Mesendoderm (in vitro differentiated cells): ENCODE measurements at places on chromosomes 4 and X.
A peak's percentile ranks its signal among the peaks of the same experiment; 100 is the strongest.

- peak; percentile 1 for DNase-seq
Measured at GRCh38 chrX:55056820-55057674, 17.8 kb upstream of the PAGE2B start.

DNA sequence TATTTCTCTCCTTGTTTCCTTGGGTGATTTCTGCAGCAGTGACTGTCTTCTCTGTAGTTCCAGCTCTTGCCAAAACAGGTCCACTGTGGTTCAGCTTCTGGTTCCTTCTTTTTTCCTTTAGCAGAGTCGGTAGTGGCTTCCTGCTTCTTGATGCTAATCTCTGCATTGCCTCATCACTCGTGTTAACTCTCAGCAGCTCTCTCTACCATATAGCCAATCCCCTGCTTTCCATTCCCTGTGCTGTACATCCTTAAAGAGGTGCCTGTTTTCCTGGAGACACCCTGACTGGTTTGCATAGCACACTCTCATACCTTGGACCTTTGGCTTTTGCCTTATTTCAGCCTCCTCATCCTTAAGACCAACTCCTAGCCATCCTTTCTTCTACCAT, 191.2 kb upstream of the LNX1 start:
- DNase-seq, result no peak

DNA sequence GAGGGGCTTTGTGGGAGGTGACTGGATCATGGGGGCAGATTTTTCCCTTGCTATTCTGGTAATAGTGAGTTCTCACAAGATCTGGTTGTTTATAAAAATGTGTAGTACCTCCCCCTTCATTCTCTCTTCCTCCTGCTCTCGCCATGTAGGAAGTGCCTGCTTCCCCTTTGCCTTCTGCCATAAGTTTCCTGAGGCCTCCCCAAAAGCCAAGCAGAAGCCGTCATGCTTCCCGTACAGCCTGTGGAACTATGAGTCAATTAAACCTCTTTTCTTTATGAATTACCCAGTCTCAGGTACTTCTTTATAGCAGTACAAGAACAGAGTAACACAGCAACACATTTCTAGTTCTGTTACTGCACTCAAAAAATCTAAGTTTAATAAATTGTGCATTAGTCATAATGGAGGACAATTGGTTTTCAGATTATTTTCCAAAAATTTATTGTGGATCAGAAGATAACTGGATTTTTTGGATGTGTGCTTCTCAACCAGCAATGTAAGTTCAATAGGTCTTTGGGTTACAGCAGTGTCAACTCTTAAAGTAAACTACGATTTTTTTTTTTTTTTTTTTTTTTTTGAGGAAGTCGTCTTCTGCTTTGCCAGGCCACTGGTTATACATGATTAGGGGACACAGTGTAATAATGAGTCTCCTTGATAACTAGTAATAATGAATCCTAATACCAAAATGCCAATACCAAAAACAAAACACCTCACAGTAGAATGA, 69.9 kb downstream of the CHIC2 start:
- DNase-seq, result no peak

GRCh38 chr4:94435874-94436273, 15.9 kb upstream of the PDLIM5 start:
- peak; percentile 58 for DNase-seq

DNA sequence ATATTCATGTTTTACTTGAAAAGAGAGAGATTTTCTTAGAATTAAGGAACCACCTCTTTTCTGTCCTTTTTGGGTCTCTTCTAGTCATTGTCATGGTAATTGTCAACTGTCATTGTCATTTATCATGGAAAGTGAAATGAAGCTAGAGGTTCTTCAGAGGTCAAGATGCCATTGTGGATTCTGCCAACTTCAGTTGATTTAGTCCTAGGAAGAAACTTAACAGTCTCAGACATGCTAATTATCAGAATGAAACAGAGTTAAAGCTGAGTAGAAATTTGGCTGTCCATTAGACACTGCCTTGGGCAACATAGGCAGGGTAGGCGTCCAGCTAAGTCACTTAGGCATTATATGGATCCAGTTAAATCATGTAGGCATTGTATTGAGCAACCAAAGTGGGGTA, 796.1 kb upstream of the ADGRL3 start:
- DNase-seq, result peak; percentile 3

GRCh38 chr4:188411805-188412204, 272.6 kb downstream of the TRIML1 start:
- no peak for DNase-seq

GRCh38 chr4:19544446-19545125, 707.1 kb upstream of the SLIT2 start:
- DNase-seq, result no peak

- DNase-seq, result no peak
Measured at GRCh38 chrX:97705936-97706335, 822.2 kb downstream of the RPA4 start.

- no peak for DNase-seq
Measured at GRCh38 chr4:129179276-129179675, 83.3 kb downstream of the C4orf33 start.

- no peak for DNase-seq
Measured at GRCh38 chr4:76061982-76062381, 12.5 kb upstream of the ART3 start.

GRCh38 chr4:5822619-5823018, 70.3 kb downstream of the CRMP1 start:
- DNase-seq, result no peak

GRCh38 chrX:43525901-43526610, 130.0 kb upstream of the MAOA start:
- DNase-seq, result no peak

DNA sequence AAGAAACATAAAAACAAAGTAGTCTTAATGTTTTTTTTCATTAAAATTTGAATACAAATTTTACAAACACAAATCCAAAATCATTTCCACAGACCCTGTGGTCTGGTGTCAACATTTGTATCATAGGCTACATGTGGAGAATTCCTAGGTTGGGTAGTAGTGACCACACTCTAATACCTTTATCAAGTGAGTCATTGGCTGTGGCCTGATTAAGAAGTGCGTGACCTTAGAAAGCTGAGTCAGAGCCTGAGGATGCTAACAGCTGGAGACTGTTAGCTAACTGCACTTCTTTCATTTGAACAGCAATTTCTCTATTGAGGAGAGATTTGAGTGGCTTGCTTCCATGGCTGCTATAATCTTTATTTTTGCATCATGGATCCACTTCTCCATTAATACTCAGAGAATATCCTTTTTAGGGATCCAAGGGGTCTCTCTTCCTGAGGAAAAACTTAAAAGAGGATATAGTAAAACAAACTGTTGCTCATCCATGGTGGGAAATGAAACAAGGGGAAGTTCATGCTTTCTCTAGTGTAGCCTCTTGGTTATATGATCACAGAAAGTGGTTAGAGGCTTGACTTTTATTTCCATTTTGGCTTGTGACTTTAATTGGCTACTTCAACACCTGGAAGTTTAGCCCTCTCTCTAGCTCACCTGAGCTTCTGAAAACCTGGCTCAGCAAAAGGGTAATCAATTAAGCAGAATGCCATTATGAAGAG, 335.8 kb downstream of the PABPC4L start:
- DNase-seq, result peak; percentile 92

DNA sequence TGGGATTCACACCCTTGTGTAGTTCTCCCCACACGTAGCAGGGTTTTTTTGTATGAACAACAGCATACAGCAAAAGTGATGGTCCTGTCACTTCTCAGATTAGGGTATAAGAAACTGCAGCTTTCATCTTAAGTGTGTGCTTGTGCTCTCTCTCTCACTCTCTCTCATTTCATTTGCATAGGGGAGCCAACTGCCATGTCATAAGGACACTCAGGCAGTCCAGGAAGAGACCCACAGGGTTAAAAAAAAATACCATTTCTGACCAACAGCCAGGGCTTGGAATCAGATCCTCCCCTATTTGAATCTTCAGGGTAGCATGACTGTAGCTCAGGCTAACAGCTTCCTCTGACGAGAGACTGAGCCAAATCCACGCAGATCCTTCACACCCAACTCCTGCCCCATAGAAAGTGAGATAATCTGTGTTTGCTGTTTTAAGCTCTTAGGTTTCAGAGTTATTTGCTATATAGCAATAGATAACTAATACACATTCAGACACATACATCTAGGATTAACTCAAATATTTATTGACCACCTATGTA, 331.2 kb downstream of the PAPSS1 start:
- DNase-seq, result no peak

DNA sequence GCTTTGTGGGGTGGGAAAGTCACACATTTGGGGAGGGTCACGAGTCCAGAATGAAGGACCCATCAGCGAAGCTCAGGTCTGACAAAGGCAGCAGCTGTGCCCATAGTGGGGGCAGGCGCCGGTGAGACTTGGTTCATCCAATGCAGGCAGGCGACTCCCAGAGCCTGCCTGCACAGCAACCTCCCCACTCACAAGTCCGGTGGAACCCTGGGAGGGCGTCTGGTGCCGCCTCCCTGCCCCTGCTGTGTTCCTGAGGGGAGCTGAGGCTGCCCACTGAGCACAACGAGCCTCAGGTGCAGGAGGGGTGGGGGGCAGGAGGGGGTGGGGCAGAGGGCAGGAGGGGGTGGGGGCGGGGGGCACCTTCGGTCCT, 13.7 kb downstream of the LRPAP1 start:
- DNase-seq, result no peak

- DNase-seq, result no peak
Measured at GRCh38 chrX:41932885-41933284, 9.5 kb upstream of the CASK start.

GRCh38 chrX:119755981-119756533, 2.3 kb upstream of the SOWAHD start:
- no peak for DNase-seq

DNA sequence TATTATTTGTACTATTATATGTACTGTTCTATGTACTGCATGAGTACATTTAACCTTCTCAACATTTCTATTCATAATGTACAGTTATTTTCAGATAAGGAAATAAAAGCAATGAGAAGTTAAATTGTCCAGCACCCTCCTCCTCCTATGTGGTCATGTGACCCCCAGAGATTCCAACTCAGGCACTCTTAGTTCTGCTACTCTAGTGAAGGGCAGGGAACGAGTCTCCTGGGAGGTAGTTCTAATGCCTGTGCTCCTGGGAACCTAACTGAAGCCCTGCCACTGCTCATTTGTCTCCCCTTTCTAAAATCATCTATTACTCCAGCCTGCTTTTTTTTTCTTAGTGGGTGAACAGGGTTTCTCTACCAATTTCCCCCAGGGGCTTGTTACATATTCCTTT, 105.9 kb upstream of the GPRIN3 start:
- DNase-seq, result no peak

GRCh38 chr4:143502231-143502630, 11.3 kb upstream of the SMARCA5 start:
- peak; percentile 41 for DNase-seq

GRCh38 chrX:132022198-132022966, 720 bp upstream of the STK26 start:
- DNase-seq, result peak; percentile 35

- no peak for DNase-seq
Measured at GRCh38 chr4:88953400-88953799, 103.6 kb downstream of the FAM13A start.

GRCh38 chr4:98284640-98285046, 23.5 kb downstream of the RAP1GDS1 start:
- peak; percentile 95 for DNase-seq

- DNase-seq, result no peak
Measured at GRCh38 chr4:10959586-10959985, 275.0 kb upstream of the CLNK start.

DNA sequence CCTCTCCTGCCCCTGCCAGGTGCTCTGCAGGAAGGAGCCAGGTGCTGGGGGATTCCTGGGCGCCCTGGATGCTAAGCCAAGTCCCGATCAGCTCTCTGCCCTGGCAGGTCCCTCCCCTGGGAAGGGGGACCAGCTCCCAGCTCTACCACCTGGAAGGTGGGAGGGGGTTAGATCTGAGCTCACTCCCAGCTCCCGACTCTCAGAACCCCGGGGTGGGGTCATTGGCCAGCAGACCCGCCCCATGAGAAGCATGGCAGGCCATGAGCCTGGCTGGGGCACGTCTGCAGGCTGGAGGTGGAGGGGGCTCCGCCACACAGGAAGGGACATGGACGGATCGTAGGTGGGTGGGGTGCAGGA, 83.4 kb upstream of the NKX1-1 start:
- no peak for DNase-seq

GRCh38 chr4:134632056-134632455, 430.5 kb upstream of the PABPC4L start:
- no peak for DNase-seq

- no peak for DNase-seq
Measured at GRCh38 chr4:5204781-5205180, 153.5 kb downstream of the STK32B start.
